ENCODE measurements at places on chromosomes 1 and 21.

DNA sequence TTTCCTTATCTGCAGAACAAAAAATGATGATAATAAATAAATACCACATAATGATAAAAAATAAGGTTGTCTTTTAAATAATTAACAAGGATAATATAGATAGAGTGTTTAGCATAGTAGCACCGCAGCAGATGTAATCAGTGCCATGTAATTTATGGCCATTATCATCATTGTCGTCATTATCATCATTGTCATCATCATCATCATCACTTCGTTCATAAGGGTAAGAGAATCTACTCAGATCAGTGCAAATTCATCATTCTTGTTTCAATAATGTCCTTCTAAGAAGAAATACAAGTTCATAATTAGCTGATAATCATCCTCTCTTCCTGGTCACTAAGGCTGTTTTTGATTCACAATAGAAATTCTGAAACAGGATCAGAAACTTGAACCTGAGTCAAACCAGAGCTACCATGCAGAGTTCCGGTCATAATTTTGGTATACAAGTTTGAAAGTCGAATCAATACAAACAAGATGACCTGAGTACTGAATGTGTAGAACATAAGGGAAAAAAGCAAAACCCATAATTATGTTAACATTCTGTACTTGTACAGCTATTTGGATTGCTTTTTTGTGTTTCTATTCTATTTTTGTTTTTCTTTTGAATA is 172.0 kb downstream of the LRRC40 start:
- no peak for DNase-seq

DNA sequence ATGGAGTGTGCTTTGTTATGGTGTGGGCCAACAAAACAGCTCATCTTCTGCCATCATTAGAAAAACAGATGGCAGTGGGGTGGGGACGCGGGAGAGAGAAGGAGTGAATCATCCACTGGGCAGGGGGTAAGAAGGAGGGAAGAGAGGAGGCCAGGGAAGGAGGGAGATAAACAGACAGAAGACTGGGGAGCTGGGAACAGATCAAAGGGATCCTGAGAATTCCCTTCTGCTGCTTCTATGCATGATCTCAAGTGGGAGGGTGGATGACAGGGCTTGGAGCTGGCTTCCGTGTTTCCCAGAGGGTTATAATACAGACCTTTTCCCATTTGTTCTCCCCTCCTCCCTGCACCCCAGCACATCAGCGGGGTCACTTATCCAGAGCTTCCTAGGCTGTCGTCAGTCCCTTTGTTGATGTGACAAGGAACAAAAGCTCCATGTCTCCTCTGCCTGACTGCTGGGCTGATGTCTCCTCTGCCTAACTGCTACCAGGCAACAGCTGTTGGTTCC is 338.6 kb downstream of the PAPPA2 start:
- DNase-seq = no peak

DNA sequence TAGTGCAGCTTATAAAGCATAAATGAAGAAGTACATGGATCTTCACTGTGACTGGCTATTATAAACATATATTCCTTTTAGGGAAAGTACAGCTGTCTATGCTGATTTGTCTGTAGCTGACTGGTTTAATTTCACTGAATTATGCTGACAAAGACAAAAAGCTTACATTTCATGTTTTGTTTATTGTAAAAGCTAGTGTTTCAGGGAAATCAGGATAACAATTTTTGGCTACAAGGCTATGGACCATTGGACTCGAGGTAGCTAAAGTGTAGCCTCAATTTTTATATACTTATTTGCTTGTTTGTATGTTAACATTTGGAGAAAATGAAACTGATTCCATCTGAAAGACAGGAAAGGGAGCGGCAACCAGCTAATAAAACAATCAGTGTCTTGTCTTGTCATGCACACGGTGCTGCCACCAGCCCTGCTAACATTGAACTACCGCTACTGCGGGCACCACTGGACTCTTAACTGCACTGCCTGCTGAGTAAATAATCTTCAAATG is 480.2 kb downstream of the COL11A1 start:
- DNase-seq = no peak

DNA sequence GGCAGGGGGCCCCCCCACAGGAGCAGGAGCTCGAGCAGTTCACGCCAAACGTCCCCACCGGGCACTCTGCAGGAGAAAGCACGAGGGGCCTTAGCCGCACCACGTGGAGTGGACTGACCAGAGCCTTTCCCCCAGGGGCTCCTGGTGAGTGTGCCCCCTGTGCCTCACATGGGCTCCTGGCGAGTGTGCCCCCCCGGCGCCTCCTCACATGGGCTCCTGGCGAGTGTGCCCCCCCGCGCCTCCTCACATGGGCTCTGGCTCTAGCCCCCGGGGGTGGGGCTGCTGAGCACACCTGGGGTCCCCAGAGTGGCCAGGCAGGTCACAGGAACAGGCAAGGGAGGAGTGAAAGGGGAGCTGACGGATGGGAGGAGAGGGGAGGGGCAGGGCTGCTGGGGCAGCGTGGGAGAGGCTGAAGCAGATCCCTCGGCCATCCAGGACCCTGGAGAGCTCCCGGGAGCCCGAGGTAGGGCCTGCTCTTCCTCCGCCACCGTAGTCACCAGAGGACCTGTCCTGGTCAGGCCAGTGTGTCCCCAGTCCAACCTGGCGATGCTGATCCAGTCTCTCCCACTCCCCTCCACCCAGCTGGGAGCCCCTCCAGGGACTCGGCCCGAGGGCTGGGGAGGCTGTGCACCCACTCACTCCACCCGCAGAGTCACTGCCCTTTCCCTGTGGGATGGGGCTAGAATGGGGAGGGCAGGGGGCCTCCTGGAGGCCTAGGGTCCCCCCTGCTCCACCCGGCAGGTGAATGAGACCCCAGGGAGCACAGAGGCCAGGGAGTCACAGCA is 47.6 kb downstream of the ARHGEF16 start:
- no peak for DNase-seq
